Gastrocnemius medialis (tissue), 4 donors: ENCODE measurements at places on chromosomes 11 and 22.

- no peaks in the 10 kb centered on the region for H3K36me3 ChIP-seq
- peaks cover 22% of the 10 kb centered on the region for H3K27me3 ChIP-seq
- no peak overlapping the region for H3K27ac ChIP-seq
- H3K4me3 ChIP-seq: no peak overlapping the region
These were observed 24.5 kb upstream of the CACNG2 start for GRCh38 chr22:36727927-36728488.

DNA sequence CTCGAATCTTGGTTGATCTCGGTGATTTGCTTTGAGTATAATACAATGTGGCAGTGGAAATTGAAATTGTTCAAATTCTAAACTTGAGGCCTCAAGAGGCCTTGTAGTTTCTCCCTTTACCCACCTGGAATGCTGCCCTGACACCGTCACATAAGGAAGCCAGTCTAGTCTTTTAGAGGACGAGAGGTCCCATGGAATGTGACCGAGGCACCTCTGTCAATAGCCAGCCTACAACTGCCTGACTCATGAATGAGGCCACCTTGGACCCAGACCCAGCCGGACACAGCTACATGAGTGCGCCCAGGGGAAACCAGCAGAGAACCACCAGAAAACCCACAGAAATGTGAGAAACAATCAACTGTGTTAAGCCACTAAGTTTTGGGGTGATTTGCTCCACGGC lies 52.5 kb downstream of the RPL27A start:
- no peaks in the 10 kb centered on the region for H3K27me3 ChIP-seq
- H3K27ac ChIP-seq: no peak overlapping the region
- H3K36me3 ChIP-seq: no peaks in the 10 kb centered on the region

DNA sequence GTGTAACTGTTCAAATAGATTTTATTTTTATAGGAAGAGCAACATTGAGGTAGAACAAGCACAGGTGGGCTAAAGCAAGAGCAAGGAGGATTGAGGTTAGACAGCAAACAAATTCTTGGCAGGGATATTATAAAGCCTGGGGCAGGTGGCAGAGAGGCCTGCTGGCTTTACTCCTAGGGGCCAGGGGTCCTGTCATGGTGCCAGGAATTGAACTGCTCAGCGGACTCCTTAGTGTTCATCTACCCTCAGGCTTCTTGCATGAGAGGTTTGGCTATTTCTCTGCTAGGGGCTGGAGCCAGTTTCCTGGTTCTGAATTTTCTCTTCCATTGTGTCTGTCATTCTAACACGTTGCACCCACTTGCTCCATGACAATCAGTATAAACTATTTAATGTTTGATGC lies 217.2 kb upstream of the NCAM1 start:
- H3K27me3 ChIP-seq: no peaks in the 10 kb centered on the region
- H3K4me3 ChIP-seq: no peak overlapping the region
- H3K27ac ChIP-seq: no peak overlapping the region
- no peak for DNase-seq
- no peaks in the 10 kb centered on the region for H3K36me3 ChIP-seq

- DNase-seq: no peak
- H3K27me3 ChIP-seq: no peaks in the 10 kb centered on the region
- H3K4me3 ChIP-seq: no peak overlapping the region
- H3K36me3 ChIP-seq: no peaks in the 10 kb centered on the region
- H3K27ac ChIP-seq: no peak overlapping the region
These were observed 25.2 kb downstream of the FAM76B start for GRCh38 chr11:95764267-95764898.

DNA sequence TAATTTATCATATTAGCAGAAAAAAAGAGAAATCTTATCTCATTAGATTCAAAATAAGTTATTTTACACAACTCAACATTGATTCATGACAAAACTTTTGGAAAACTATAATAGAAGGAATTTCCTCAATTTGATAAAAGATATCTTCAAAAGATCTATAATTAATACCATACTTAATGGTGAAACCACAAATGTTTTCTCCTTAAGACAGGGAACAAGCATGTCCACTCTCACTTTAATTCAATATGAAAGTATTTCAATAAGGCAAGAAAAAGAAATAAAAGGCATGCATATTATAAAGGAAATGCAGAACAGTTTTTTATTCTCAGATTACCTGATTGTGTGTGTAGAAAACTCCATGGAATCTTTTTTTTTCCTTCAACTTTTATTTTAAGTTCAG lies 23.6 kb downstream of the MTNR1B start:
- H3K27ac ChIP-seq: no peak overlapping the region

GRCh38 chr11:96643173-96643572 lies 253.4 kb downstream of the JRKL start:
- H3K27ac ChIP-seq: no peak overlapping the region
- no peak overlapping the region for H3K4me3 ChIP-seq
- H3K36me3 ChIP-seq: no peaks in the 10 kb centered on the region
- DNase-seq: no peak

DNA sequence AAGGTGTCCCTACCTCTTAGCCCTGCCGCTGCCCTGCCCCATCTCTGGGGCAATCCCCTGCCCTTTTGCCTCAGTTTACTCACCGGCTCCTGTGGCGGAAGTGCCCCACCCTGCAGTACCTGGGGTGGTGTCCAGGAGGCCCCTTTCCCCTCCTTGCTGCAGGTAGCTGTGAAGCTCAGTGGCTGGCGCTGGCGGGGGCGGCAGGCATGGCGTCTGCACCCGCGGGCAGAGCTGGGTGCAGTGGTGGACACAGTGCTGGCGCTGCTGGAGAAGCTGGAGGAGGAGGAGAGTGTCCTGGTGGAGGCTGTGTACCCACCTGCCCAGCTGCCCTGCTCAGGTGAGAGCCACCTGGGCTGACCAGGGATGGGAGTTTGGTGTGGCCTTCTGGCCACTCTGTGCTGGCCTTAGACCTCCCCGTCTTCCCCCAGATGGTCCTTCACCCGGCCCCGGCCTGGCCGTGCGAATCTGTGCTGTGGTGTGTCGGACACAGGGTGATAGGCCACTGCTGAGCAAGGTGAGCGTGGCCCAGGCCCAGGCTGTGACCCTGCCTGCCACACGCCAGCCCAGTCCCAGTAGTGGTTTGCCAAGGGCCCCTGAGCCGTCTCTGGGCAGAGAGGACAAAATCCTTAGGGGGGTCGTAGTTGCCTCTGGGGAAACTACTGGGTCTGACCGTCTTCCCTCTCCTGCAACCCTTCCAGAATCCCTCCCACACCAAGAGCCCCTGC lies 4.0 kb downstream of the CARNS1 start:
- no peak for DNase-seq
- no peak overlapping the region for H3K4me3 ChIP-seq
- H3K27ac ChIP-seq: peak overlapping the region; percentile 89
- H3K4me1 ChIP-seq: peaks cover 46% of the 10 kb centered on the region

- no peaks in the 10 kb centered on the region for H3K27me3 ChIP-seq
- H3K36me3 ChIP-seq: no peaks in the 10 kb centered on the region
- peaks cover 39% of the 10 kb centered on the region for H3K4me1 ChIP-seq
- DNase-seq: peak; percentile 67
- peak overlapping the region; percentile 20 for H3K27ac ChIP-seq
- H3K4me3 ChIP-seq: no peak overlapping the region
These were observed 6.1 kb downstream of the GNB1L start for GRCh38 chr22:19848298-19849224.

GRCh38 chr11:27218421-27219038 lies 144.5 kb downstream of the CCDC34 start:
- no peaks in the 10 kb centered on the region for H3K36me3 ChIP-seq
- DNase-seq: no peak
- H3K4me1 ChIP-seq: peaks cover 46% of the 10 kb centered on the region
- no peaks in the 10 kb centered on the region for H3K27me3 ChIP-seq
- H3K4me3 ChIP-seq: no peak overlapping the region

GRCh38 chr11:70716986-70717775 lies 318.9 kb downstream of the CTTN start:
- H3K27ac ChIP-seq: no peak overlapping the region
- no peaks in the 10 kb centered on the region for H3K36me3 ChIP-seq
- H3K27me3 ChIP-seq: peaks cover 24% of the 10 kb centered on the region
- no peaks in the 10 kb centered on the region for H3K4me1 ChIP-seq
- H3K4me3 ChIP-seq: no peak overlapping the region

DNA sequence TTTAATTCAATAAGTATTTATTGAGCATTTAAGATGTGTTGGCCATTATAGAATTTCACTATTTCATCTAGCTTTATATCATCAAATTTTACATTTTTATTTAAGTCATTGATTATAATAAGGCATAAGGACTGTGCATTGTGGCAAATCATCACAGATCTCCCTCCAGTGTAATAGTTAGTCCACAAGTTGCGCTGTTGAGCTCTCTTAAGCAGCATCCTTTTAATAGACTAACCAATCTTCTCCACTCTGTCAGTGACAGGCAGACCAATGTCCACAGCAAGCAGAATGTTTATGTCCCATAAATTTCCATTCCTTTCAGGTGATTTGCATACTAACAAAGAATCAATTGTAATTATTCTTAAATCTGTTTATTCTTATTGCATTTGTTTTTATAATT lies 595.3 kb upstream of the CCDC90B start:
- H3K27ac ChIP-seq: no peak overlapping the region
- no peaks in the 10 kb centered on the region for H3K4me1 ChIP-seq
- no peak overlapping the region for H3K4me3 ChIP-seq
- no peak for DNase-seq
- H3K36me3 ChIP-seq: no peaks in the 10 kb centered on the region
- no peaks in the 10 kb centered on the region for H3K27me3 ChIP-seq

- no peaks in the 10 kb centered on the region for H3K27me3 ChIP-seq
- peaks cover 63% of the 10 kb centered on the region for H3K4me1 ChIP-seq
- DNase-seq: no peak
- peak overlapping the region; percentile 35 for H3K27ac ChIP-seq
- no peak overlapping the region for H3K4me3 ChIP-seq
These were observed 15.9 kb downstream of the PICALM start for GRCh38 chr11:86052693-86053641.

- no peaks in the 10 kb centered on the region for H3K4me1 ChIP-seq
- H3K27me3 ChIP-seq: no peaks in the 10 kb centered on the region
- H3K36me3 ChIP-seq: no peaks in the 10 kb centered on the region
- DNase-seq: no peak
- H3K27ac ChIP-seq: no peak overlapping the region
- H3K4me3 ChIP-seq: no peak overlapping the region
These were observed 14.6 kb downstream of the MMP13 start for GRCh38 chr11:102940714-102941588.

- no peak overlapping the region for H3K27ac ChIP-seq
- H3K36me3 ChIP-seq: no peaks in the 10 kb centered on the region
- H3K4me3 ChIP-seq: no peak overlapping the region
These were observed 211.9 kb downstream of the MYO18B start for GRCh38 chr22:25953919-25954318.

DNA sequence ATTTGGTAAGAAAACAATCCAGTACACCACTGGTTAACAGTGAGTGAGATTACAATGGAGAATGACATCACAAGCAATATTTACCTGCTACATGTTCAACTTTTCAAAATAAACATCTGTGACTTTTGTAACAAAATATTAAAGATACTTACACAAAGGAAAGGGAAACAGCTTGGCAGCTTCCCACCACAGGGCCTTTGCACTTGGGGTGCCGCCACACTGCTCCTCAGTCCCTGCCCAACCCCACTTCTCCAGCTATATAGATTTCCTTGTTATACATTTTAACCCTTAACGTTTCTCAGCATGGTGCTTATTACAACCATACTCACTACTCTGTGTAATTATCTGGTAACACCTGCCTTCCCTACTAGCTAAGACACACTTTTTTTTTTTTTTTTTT lies 10.9 kb downstream of the KMT5B start:
- no peaks in the 10 kb centered on the region for H3K36me3 ChIP-seq
- DNase-seq: no peak
- no peaks in the 10 kb centered on the region for H3K27me3 ChIP-seq
- no peak overlapping the region for H3K4me3 ChIP-seq
- H3K27ac ChIP-seq: no peak overlapping the region

- peak overlapping the region; percentile 66 for H3K4me3 ChIP-seq
- H3K4me1 ChIP-seq: peaks cover 37% of the 10 kb centered on the region
- no peaks in the 10 kb centered on the region for H3K36me3 ChIP-seq
- H3K27ac ChIP-seq: peak overlapping the region; percentile 100
- H3K27me3 ChIP-seq: no peaks in the 10 kb centered on the region
These were observed 1.2 kb downstream of the TOB2 start for GRCh38 chr22:41445129-41446056.

GRCh38 chr22:27312966-27313855 lies 488.3 kb downstream of the MN1 start:
- H3K27ac ChIP-seq: no peak overlapping the region
- no peaks in the 10 kb centered on the region for H3K36me3 ChIP-seq
- no peak for DNase-seq
- H3K4me1 ChIP-seq: peaks cover 6% of the 10 kb centered on the region
- H3K4me3 ChIP-seq: no peak overlapping the region
- peaks cover 5% of the 10 kb centered on the region for H3K27me3 ChIP-seq

DNA sequence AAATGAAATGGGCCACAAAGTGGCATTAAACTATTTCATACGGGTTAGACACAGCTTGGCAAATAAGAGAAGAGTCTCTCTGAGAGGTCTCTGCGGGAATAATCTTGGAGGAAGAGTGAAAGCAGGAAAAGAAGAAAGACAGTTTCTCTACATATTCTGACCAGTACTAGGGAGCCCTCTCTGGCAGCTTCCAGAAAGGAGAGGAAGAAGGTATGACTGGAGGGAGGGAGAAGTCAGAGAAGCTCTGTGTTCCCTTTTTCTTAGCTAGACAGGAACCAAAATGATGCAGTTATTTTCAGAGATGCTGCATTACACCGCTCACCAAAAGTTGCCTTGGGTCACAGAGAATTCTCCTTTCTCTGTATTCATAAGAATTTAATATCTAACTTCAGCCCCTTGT lies 382.1 kb downstream of the KCNA4 start:
- no peak overlapping the region for H3K27ac ChIP-seq
- no peaks in the 10 kb centered on the region for H3K36me3 ChIP-seq
- DNase-seq: no peak
- no peaks in the 10 kb centered on the region for H3K27me3 ChIP-seq

- H3K4me3 ChIP-seq: no peak overlapping the region
- H3K27ac ChIP-seq: no peak overlapping the region
- DNase-seq: no peak
- no peaks in the 10 kb centered on the region for H3K4me1 ChIP-seq
These were observed 245.0 kb upstream of the TBCEL start for GRCh38 chr11:120778685-120779490.

DNA sequence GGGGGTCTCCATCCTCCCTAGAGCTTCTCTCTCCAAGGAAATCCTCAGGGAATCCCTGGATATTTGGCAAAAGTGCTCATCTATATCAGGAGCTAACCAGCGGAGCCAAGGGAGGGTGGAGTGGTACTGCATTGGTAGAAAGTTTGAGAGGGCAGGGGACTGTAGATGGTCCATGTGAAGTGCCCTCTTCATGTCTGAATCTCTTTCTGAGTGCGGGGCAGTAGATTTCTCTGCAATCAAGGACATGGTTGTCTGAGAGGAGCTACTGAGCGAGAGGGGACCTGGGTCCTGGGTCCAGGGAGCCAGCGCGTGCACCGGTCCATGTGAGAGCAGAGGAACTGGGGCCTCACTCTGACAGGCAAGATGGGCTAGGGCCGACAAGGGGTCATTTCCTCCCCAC lies 701 bp downstream of the DIXDC1 start:
- H3K4me3 ChIP-seq: peak overlapping the region; percentile 73
- no peaks in the 10 kb centered on the region for H3K27me3 ChIP-seq
- peaks cover 34% of the 10 kb centered on the region for H3K4me1 ChIP-seq
- DNase-seq: no peak
- H3K27ac ChIP-seq: peak overlapping the region; percentile 73
